ENCODE measurements at places on chromosomes 11 and 22. TPM values are rescaled to one million over a fixed set of nuclear protein-coding genes. Genes with fewer than 3 reads are reported as not detected.

NPTXR gene
- polyA plus RNA-seq = 4.9 TPM

LARGE1 gene
- polyA plus RNA-seq = 7.7 TPM

DNA sequence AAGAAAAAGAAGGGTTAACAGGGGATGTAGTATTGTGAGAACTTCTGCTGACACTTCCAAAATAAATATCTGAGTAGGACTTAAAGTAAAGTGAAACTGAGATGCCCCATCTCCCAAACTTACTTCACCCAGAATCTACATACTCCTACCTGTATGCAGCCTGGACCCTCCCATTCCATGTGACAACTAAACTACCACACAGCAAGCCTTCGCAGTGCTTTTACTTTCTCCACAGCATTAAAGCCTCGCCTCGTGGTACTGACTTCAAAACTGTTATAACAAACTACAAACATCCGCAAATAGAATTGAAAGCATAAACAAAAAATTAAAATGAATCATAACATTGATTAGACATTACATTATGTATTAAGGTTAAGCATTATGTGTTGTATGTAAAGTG, 985 bp downstream of the MPZL2 start:
- DNase-seq = no peak

- no peak for DNase-seq
These were observed 432.2 kb upstream of the ANO3 start for GRCh38 chr11:25899617-25900160.

- DNase-seq = no peak
These were observed 412 bp upstream of the RPS3 start for GRCh38 chr11:75398906-75399305.

GRCh38 chr11:2027708-2028107, 30.1 kb upstream of the H19 start:
- DNase-seq = no peak

DNA sequence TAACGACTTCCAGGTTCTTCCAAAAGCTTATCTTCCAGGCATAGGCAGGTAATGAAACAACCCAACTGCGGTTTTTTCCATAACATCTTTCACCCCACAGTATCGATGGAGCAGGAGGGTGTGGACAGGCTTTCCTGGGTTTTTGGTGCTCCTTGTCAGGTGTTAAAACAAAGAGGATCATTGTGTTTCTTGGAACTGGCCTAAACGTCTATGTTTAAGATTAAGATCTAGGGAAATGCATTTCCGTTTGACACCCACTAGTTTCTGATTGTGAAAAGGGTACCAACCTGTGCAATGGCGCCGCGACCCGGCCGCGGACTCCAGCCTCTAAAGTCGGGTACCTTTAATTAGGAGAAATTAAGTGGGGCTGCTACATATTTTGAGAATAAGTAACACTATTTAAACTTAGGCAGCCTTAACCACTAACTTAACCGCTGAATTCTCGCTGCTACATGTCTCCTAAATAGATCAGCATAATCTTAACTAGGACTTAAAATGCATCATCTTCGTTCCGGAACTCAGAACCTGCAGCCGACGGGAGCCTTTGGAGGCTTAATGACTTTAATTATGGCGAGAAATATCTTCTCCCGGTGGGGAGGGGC, 31.5 kb downstream of the C22orf31 start:
- DNase-seq = no peak

DNA sequence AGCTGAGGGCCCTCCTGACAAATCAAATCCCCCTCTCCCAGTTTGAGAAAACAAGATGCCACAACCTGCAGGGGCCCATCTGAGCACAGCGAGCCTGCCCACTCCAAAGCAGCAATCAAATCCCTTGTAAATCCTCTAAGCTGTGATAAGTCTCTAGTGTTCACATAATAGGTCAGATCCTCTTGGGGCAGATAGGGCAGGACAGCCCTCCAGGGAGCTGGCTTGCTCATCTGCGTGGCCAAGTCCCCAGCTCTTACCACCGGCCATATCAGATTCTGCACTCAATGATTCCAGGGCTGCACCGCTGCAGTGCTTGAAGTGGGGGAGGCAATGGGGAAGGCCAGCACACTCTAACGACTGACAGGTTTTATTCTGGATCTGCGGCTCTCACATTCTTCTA, 29.6 kb upstream of the FLI1 start:
- DNase-seq = no peak

DNA sequence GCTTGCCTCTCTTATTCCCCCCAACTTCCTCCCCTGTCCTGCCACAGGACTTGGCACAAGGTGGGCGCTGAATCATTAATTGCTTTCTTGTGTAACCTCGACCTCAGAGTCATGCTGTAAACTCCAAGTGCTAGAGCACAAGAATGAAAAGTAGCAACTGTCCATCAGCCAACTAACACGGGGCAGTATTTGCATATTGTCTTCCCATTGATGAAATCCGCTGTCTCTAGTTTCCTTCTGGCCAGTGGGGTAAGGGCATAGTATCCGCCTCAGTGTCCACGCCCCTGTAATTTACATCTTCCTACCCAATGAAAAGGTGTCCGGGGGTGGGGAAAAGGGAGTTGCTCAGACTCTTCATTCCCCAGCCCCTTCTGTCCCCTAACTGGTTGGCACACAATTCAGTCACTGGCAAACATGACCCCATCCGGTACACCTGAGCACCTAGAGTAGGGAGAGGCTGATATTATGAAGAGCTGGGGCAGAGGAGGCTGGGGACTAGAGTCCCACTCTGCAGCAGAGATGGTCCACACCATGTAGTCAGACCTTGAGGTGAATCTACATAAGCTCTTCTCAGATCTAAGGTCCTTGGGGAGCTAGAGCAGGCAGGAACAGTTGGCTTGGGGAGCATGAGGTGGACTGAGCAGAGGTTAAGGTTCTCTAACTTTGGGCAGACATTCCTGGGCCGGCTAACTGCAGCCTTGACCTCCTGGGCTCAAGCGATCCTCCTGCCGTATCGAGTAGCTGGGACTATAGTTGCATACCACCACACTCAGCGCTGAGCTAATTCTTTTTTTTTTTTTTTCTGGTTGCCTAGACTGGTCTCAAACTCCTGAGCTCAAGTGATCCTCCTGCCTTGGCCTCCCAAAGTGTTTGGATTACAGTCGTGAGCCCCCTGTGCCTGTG, 6.8 kb upstream of the GGA1 start:
- DNase-seq = no peak

- DNase-seq = no peak
These were observed 17.9 kb upstream of the FGF19 start for GRCh38 chr11:69721745-69722144.

DNA sequence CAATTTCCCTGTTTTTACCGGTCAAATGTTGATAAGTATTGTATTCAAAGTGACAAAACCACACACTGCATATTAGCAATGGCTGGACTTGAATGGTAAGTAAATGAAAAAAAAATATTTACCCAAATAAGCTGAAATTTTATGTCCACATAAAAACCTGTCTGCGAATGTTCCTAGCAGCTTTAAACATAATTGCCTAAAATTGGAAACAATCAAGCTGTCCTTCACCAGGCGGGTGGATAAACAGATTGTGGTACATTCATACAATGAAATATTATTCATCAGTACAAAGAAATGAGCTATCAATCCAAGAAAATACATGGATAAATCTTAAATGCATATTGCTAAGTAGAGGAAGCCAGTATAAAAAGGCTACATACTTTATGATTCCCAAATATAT, 1067.8 kb downstream of the LRRC4C start:
- no peak for DNase-seq

DNA sequence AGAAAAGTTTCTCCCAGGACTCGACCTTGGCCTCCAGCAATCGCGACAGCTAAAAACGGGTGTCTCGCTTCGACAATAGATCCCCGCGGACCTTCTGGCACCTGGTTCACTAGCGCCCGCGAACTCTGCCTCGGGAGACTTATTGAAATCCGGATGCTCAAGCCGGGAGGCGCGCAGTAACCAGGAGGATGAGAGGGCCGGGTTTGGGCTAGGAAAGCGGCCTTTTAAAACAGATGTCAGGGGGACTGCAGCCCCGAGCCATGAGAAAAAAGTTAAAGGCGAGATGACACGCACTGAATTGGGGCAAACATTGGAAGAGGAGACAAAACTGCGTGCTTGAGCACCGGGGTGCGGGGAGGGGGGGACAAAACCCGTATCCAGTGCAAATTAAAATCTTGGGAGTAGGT, 637 bp upstream of the ZBTB16 start:
- DNase-seq = no peak

- DNase-seq = no peak
These were observed 909.2 kb upstream of the TENM4 start for GRCh38 chr11:80349997-80350396.
